ENCODE measurements at places on chromosomes 6 and 20.

DNA sequence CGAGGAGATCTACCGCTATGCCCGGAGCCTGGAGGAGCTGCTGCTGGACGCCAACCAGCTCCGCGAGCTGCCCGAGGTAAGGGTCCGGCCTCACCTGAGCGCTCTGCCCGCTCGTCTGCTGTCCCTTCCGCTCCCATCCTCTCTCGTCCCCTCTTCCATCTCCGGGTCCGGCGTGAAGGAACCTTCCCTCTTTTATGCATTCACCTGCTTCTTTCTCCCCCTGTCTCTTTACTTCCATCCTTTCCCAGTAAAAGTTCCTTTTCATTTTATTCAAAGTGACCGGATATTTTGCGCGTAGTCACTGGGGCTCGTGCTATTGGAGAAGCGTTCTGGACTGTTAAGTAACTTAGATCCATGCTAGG lies 516 bp downstream of the LRRC1 start:
- DNase-seq, result no peak

GRCh38 chr6:161360520-161360919 lies 86.7 kb upstream of the AGPAT4 start:
- no peak for DNase-seq

DNA sequence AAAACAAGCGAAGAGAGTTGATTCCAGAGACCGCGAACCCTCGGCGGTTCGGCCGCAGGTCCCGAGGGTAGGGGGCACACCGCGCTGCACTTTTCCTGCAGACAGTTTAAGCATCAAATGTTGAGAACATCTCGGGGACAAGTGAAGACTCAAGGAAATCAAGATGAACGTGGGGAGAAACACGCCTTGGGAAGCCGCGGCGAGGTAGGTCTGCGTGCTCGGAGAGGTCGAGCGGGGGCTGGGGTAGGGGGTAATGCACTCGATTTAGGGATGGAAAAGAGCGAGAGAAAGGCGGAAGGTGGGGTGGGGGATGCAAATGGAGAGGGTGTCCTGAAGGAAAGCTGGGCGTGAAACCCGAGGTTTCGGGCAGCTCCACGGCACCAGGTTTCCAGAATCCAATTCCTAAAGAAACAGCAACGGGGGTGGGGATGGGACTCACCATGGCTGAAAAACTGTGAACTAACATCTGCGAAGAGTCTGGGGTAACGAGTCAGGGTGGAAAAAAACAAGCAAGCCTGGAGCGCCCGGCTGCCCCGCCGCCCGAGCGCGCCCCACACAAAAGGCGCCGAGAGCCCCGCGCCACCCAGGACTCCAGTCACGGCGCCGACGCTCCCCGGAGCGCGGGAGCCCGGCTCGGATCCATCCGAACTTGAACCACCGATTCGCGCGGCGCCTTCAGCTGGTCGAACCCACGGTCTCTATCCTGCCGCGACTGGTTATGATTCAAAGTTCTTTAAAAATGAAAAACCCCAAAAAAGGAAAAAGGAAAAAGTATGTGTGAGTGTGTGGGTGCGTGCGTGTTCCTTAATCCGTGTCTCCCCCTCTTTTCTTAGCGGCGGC lies 3.5 kb downstream of the TFAP2A start:
- no peak for DNase-seq

- DNase-seq, result no peak
Measured at GRCh38 chr6:7469696-7470095, 71.8 kb upstream of the DSP start.

DNA sequence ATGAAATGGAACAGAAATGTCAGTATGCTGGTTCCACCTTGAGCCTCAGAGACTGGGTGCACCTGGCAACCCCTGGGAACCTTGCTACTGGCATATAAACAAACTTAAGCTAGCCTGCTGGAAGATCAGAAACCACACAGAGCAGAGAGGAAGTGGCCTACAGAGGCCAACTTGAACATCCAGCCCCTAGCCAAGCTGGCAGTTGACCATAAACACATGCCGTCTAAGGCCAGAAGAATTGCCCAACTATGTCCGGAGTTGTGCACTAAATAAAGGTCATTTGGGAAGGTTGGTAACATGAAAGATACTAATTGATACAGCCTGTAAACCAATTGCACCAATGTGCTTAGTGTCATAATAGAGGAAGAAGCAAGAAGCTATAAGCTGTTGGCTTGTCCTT lies 266.6 kb upstream of the BTBD3 start:
- no peak for DNase-seq

GRCh38 chr6:5782783-5783547 lies 223.8 kb downstream of the NRN1 start:
- no peak for DNase-seq

DNA sequence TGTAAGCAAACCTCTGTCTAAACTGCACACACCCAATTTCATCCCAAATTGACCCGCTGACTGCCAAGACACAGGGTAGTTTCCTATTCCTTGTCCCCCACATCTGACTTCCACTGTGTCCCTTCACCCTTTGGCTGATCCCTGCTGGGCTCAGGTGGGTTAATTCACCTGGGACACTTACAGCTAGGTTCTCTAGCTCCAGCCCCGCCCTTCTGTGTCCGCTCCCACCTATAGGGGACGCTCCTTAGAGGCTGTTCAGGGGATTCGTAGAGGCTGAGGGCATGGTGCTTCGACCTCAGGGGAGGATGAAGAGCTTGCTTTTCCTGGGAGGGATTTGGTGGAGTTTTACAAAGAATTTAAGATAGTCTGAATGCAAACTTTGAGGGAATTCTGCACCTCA lies 4.0 kb upstream of the CD93 start:
- no peak for DNase-seq

- no peak for DNase-seq
Measured at GRCh38 chr20:51535674-51536073, 6.8 kb downstream of the NFATC2 start.

DNA sequence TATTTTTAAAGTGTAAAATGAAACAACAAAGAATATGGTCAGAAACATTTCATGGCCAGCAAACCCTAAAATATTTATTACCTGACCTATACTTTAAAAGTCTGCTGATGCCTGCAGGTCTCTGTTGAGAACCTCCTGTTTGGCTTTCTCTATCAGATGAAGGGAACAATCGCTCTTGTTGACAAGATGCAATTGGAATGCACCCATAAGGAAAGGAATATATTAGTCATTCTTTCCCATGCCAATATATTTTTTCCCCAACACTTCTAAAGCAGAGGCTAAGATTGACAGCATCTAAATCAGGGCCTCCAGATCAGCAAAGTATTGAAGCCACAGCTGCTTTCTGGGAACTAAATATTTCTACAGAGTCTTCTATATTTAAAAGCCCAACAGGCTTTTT lies 897.8 kb downstream of the EPHA7 start:
- DNase-seq, result no peak

DNA sequence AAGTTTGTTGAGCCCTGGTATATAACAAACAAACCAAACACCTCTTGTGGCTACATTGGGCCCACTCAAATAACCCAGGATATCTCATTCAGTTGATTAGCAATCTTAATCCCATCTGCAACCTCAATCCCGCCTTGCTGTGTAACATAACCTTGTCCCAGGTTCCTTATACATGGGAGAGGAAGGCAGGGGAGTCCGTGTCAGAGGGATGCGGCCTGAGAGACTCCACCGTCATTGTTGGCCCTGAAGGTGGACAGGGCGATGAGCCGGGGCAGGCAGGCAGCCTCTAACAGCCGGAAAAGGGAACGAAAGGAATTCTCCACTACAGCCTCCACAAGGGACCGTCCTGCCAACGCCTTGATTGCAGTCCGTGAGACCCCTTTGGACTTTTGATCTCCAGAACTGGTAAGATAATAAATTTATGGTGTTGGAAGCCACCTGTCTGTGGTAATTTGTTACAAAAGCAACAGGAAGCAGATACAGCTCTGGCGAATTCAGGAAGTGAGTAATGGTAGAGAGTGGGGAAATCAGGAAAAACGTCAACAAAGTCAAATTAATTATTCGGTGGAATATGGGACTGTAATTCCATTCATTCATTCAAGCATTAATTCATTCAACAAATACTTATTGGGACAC lies 124.5 kb upstream of the SALL4 start:
- no peak for DNase-seq

DNA sequence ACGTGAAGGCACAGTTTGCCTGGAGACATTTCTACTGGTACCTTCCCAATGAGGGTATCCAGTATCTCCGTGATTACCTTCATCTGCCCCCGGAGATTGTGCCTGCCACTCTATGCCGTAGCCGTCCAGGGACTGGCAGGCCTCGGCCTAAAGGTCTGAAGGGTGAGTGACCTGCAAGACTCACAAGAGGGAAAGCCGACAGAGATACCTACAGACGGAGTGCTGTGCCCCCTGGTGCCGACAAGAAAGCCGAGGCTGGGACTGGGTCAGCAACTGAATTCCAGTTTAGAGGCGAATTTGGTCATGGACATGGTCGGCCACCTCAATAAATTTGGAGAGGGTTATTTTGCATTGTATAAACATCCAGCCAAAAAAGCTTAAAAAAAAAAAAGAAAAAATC lies 420.3 kb upstream of the FLRT3 start:
- no peak for DNase-seq

DNA sequence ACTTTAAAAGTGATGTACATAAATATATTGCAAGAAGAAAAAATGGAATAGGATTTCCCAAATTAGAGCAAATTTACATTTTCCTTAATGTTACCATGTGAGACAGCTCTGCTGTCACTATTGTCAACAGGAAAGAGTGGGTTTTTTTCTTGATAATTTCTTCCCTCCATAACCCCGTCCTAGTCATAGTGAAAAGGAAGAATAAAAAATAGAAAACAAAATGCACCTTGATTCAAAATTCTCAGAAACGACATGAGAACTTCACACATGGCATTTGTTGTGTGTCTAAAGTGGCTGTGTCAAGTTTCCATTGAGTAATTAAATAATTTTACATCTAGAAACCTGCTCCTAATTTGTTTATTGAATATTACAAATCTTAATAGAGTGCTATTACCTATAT lies 945.2 kb upstream of the SLC35B3 start:
- DNase-seq, result no peak

DNA sequence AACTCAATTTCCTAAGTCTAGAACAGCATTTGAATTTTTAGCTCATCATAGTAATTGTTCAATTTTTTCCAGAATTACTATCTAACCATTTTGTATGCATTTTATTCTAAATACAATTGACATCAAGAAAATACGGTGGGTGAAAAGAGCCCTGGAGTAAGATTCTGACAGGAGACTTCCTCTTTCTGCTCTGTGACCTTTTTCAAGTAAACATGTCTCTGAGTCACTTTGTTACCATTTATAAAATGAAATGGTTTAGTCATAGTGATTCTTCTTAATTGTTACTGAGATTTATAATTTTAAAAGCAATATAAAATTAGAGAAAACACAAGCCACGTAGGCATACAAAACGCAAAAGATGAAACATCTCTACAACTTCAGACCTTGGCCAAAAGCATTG lies 80.2 kb downstream of the PLCB1 start:
- no peak for DNase-seq

DNA sequence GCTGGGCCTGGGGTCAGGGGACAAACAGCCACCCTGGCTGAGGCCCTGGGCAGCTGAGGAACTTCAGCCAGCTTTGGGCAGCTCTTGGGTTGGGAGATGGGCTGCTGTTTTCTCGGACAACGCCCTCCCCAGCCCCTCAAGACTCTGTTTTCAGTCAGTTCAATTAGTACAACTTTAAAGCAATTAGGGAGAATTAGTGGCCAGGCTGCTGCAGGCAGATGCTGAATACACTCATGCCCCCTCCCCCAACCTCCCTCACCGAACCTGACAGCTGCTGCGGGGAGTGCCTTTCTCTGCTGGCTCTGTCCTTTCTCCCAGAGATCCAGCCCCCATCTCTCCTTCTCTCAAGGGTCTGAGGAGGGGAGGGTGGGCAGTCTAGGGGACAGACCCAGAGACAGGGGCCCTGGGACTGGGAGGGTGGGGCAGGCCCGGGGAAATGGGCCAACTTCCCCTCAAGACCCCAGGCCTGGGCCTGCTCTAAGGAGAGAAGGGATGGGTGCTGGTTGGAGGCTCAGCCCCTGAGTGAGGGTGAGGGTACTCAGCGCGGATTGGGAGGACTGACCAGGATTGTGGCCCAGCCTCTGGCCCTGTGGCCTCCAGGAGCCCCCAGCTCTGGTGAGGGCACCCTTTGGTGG lies 17.8 kb upstream of the MYT1 start:
- DNase-seq, result no peak

DNA sequence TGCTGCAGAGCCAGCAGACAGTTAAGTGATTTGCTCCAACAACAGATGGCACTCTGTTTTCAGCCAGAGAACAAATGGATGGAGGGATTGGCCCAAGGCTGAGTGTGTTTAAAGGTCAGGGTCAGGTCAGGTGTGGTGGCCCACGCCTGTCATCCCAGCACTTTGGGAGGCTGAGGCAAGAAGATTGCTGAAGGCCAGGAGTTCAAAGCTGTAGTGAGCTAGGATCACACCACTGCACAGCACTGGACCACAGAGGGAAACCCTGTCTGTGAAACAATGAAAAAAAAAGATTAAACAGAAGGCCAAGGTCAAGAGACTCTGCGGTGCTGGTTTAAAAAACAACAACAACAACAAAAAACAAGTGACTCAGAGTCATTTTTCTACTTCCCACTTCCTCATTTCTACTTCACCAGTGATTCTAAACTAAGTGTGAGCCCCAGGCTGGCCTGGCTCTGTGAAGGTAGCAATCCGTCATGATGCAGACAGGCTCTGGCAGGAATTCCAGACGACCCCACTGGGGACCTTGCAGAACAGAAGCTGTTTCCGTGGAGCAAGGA lies 42.5 kb upstream of the ARMC2 start:
- DNase-seq, result no peak

DNA sequence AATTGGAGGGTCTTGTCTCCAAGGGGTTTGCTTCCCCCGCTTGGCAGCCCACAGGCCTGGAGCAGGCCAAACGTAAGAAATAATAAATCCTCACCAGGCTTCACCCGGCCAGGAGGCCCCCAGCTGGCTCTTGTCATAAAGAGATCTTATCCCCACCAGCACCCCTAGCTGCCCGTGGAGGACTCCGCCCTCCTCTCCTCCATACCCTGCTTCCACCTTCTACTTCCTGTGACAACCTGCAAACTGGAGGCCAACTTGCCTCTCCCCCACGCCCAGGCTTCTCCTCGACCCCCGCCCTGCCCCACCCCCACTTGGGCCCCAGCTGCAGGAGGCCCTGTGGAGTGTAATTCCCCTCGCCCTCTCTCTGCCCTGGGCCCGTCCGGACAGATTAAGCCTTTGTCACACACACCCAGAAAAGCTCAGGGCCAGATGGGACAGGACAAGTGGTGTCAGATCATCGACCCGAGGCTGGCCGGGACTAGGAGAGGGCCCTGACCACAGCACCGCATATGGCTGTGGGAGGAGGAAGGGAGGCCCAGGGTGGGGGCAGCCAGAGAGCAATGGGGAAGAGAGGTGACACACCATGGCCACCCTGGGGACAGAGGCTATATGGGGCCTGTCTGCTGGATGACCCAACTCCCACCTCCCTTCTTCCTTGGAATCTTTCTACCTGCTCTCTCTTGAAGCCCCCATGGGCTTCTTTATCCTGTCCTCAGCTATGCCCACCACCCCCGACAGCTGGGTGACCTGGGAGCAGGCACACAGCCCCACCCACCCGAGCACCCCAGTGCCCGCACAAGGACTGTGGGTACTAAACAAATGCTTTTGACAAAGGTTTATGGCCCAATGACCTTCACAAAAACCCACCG lies 3.9 kb downstream of the NOL4L start:
- DNase-seq, result no peak
